Lower lobe of right lung (tissue), 2 donors: ENCODE measurements at places on chromosomes 5 and 9. TPM values are rescaled to one million over a fixed set of nuclear protein-coding genes. Genes with fewer than 3 reads are reported as not detected.
A peak's percentile ranks its signal among the peaks of the same experiment; 100 is the strongest.

The GKAP1 gene
- total RNA-seq, result 5.8 TPM

The KLF4 gene
- total RNA-seq, result 107 TPM

The LHX2 gene
- not detected for total RNA-seq

The MYOZ3 gene
- 0.92 TPM for total RNA-seq

The SGCD gene
- total RNA-seq, result 6.0 TPM

The C5orf22 gene
- total RNA-seq, result 20.8 TPM

The OBP2B gene
- not detected for total RNA-seq

DNA sequence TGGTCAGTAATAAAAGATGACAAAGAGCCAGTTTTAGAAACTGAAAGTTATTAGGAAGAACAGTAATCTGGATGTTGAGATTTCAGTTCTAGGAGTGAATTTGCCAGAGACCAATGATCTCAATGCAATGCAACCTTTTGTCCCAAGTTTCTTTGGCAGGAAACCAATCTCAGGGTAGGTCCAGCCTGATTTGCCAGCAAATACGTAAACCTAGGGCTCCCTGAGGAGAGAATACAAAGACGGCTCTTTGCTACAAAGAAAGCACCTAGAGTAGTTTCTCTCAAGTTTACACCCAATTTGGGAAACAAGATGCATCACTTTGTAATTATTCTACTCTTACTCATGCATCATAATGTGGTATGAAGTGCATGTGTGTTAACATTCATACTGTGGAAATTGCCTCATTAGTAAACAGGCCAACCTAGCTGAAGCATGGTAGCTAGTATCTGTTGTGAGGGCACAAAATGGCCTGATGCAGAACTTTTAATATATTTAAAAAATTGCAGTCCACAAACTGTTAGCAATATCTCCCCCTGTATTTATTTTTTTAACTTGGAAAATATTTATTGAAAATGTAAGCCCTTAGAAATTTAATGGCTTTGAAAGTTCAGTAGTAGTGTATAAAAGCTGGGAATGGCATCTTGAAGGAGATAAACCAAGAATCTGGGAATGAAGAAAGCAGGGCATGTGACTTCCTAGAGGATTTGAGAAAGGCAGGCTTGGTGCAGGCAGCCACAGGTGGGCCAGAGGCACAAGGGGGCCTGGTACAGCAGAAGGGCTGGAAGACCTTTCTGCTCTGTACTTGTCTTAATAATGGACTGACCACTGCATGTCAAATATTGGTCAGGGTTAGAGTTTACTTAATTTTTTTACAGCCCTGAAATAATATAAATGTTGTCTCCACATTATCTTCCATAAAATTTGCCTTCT is 59.5 kb downstream of the MAST4 start:
- no peak overlapping the region for H3K27ac ChIP-seq
- no peaks in the 10 kb centered on the region for H3K27me3 ChIP-seq
- no peak for DNase-seq
- H3K36me3 ChIP-seq, result no peaks in the 10 kb centered on the region
- H3K4me3 ChIP-seq, result no peak overlapping the region

DNA sequence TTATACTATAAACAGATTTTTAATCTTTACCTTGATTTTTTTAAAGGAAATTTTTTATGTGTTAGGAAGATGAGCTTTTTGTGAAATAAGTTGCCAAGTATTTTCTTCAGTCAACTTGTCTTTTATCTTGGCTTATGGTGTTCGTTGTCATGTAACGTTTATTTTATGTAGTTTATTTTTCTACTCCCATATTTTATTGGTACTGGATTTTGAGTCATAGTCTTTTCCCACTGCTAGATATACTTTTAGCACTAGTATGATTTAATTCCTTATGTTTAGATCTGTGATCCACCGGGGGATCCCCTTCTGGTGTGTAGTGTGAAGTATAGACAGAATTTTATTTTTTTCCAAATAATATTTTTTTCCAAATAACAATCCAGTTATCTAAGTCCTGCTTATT is 54.2 kb downstream of the DENND4C start:
- H3K36me3 ChIP-seq, result peaks cover 8% of the 10 kb centered on the region
- no peak for DNase-seq
- H3K27me3 ChIP-seq, result no peaks in the 10 kb centered on the region
- no peak overlapping the region for H3K4me3 ChIP-seq

DNA sequence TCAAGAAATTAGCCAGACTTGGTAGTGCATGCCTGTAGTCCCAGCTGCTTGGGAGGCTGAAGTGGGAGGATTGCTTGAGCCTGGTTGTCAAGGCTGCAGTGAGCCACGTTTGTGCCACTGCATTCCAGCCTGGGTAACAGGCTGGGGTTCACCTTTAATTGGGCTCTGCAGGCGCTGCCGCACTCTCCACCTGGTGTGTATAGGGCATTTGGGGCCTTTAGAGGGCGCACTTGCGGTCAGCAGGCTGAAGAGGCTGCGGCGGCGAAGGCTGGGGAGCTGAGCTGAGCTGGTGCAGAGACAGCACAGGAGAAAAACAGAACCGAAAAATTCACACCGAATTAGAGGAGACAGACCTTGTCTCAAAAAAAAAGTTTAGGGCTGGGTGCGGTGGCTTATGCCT is 31.2 kb downstream of the CDK7 start:
- peak; percentile 48 for DNase-seq
- no peak overlapping the region for H3K27ac ChIP-seq
- peaks cover 79% of the 10 kb centered on the region for H3K36me3 ChIP-seq
- H3K4me3 ChIP-seq, result no peak overlapping the region
- H3K27me3 ChIP-seq, result no peaks in the 10 kb centered on the region
- no peaks in the 10 kb centered on the region for H3K4me1 ChIP-seq

GRCh38 chr5:157020002-157020401 is 38.9 kb downstream of the HAVCR1 start:
- H3K36me3 ChIP-seq, result no peaks in the 10 kb centered on the region
- H3K27me3 ChIP-seq, result no peaks in the 10 kb centered on the region
- no peak for DNase-seq
- H3K4me3 ChIP-seq, result no peak overlapping the region
- no peak overlapping the region for H3K27ac ChIP-seq

DNA sequence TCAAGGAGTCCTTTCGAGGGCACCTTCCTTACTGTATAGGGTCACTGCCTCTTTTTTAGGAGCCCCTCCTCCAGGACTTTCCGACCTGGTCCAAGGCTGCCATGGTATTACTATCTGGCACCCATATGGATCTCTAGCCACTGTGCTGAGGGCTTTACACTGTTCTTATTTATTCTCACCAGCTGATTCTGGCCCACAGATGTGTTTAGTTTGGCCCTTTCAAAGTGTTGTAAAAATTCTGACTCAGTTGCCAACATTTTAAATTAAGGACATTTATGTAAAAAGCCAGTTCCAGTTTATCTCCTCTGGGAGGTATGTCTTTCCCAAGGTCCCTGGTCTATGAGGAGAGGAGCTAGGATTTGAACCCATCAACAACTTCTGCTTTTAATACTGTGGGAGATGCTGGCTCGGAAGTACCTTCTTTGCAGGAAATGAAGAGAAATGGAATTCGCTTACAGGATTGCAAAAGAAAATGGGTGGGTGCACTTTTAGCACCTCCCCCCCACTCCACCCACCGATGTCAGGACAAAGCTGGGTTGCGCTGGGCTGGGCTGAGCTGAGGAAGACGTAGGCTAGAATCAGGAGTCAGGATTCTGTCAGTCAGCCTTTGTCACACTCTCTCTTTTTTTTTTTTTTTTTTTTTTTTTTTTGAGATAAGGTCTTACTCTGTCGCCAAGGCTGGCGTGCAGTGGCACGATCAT is 7.8 kb downstream of the JADE2 start:
- peaks cover 27% of the 10 kb centered on the region for H3K36me3 ChIP-seq
- peak overlapping the region; percentile 31 for H3K27ac ChIP-seq
- H3K4me3 ChIP-seq, result no peak overlapping the region
- H3K4me1 ChIP-seq, result peaks cover 60% of the 10 kb centered on the region
- DNase-seq, result peak; percentile 74

GRCh38 chr9:16236882-16237281 is 633.6 kb downstream of the BNC2 start:
- DNase-seq, result no peak
- H3K4me3 ChIP-seq, result no peak overlapping the region
- H3K36me3 ChIP-seq, result no peaks in the 10 kb centered on the region

GRCh38 chr5:21723500-21723899 is 1129.6 kb downstream of the CDH12 start:
- DNase-seq, result no peak
- no peaks in the 10 kb centered on the region for H3K36me3 ChIP-seq
- no peak overlapping the region for H3K27ac ChIP-seq
- H3K4me3 ChIP-seq, result no peak overlapping the region
- no peaks in the 10 kb centered on the region for H3K4me1 ChIP-seq

- no peak overlapping the region for H3K27ac ChIP-seq
- no peaks in the 10 kb centered on the region for H3K36me3 ChIP-seq
- peaks cover 22% of the 10 kb centered on the region for H3K4me1 ChIP-seq
- no peak overlapping the region for H3K4me3 ChIP-seq
These were observed 44.7 kb downstream of the ARHGEF28 start for GRCh38 chr5:73670731-73671130.

DNA sequence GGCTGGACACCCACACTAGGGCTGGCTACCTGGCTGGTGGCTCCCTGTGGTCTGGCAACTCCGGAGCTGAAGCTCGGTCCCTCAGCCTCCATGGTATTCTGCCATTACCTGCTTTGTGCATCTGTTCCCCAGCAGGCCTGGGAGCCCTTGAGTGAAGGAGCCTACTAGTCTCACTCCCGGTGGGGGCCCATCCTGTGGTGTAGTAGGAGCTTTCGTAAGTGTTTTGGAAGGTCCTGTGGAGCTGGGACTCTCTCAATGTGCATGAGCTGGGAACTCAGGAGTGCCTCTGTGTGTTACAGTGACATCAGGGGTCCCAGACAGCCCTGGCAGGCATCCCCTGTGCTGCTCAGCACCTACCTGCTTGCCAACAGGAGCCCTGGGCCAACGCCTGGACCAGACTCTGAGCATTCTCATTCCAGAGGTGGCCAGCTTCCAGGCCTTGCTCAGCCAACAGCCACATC is 267.1 kb downstream of the GADD45G start:
- H3K27me3 ChIP-seq, result no peaks in the 10 kb centered on the region
- no peaks in the 10 kb centered on the region for H3K36me3 ChIP-seq
- H3K27ac ChIP-seq, result no peak overlapping the region

GRCh38 chr5:14492331-14492964 is 89.1 kb upstream of the OTULINL start:
- H3K36me3 ChIP-seq, result peaks cover 93% of the 10 kb centered on the region
- peak overlapping the region; percentile 46 for H3K27ac ChIP-seq
- peaks cover 13% of the 10 kb centered on the region for H3K4me1 ChIP-seq
- H3K4me3 ChIP-seq, result peak overlapping the region; percentile 34
- DNase-seq, result no peak

DNA sequence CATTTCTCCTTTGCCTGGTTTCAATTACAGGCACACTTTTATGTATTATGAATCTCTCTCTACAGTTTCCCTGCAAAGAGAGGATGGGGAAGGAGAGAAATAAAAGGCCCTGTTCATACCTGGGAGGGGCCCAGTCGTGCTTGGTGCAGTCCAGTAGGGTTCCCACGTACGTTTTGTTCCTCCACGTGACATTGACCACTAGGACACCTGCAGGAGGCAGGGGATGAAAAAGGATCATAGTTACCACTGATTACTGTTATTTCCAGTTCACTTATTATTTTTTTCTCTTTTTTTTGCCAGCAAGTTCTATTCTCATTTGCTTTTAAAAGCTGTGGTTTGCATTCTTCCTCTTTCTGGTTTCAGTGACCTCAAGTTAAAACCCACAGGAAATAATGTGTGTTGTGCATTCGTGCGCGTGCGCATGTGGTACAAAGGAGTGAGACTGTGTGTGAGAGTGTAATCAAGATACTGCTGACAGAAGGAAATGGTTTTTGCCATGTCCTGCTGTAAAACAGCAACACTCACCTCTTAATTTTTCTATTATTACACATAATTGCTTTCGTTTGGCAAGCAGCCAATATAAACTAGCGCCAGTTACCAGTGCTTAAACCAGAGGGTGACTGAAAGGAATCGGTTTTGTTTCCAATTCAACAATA is 96.8 kb downstream of the ZNF608 start:
- peaks cover 21% of the 10 kb centered on the region for H3K36me3 ChIP-seq
- peak; percentile 90 for DNase-seq
- H3K27ac ChIP-seq, result peak overlapping the region; percentile 74

- H3K27me3 ChIP-seq, result no peaks in the 10 kb centered on the region
- H3K36me3 ChIP-seq, result no peaks in the 10 kb centered on the region
- no peak overlapping the region for H3K4me3 ChIP-seq
These were observed 84.7 kb upstream of the SLCO6A1 start for GRCh38 chr5:102583276-102584124.

- peaks cover 36% of the 10 kb centered on the region for H3K4me1 ChIP-seq
- peaks cover 29% of the 10 kb centered on the region for H3K27me3 ChIP-seq
- no peak for DNase-seq
- H3K36me3 ChIP-seq, result no peaks in the 10 kb centered on the region
- no peak overlapping the region for H3K4me3 ChIP-seq
These were observed 32.2 kb downstream of the HRH2 start for GRCh38 chr5:175690025-175690424.

GRCh38 chr9:69468380-69468779 is 143.4 kb downstream of the ENTREP1 start:
- H3K4me3 ChIP-seq, result no peak overlapping the region
- H3K4me1 ChIP-seq, result no peaks in the 10 kb centered on the region
- no peaks in the 10 kb centered on the region for H3K27me3 ChIP-seq
- H3K36me3 ChIP-seq, result no peaks in the 10 kb centered on the region
- DNase-seq, result no peak
- no peak overlapping the region for H3K27ac ChIP-seq

GRCh38 chr5:109455598-109456096 is 45.9 kb upstream of the PJA2 start:
- H3K4me3 ChIP-seq, result no peak overlapping the region
- peaks cover 11% of the 10 kb centered on the region for H3K4me1 ChIP-seq
- peak overlapping the region; percentile 9 for H3K27ac ChIP-seq
- no peak for DNase-seq
- H3K27me3 ChIP-seq, result no peaks in the 10 kb centered on the region

DNA sequence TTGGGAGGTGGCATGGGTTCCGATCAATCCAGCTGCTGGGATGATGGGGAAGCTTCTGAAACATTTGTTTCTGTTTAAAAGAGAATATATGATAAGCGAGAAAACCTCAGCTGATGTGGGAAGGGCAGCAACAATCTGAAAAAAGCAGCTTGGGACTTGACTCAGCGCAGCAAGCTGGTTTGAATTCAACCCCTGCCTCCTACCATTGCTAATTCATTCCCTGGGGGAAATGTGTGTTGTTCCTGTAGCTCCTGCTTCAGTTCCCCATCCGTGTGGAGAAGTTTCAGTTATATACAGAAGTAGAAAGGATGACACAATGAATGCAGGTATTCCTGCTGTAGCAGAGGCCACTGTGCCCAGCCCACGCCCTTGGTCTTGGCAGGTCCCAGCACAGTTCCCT is 145.1 kb downstream of the NXNL2 start:
- no peak for DNase-seq
- H3K4me1 ChIP-seq, result no peaks in the 10 kb centered on the region
- no peaks in the 10 kb centered on the region for H3K27me3 ChIP-seq

GRCh38 chr5:90223756-90224155 is 185.8 kb downstream of the CETN3 start:
- no peak for DNase-seq
- no peaks in the 10 kb centered on the region for H3K4me1 ChIP-seq
- H3K4me3 ChIP-seq, result no peak overlapping the region
- H3K27ac ChIP-seq, result no peak overlapping the region

GRCh38 chr9:109272045-109272444 is 48.8 kb downstream of the EPB41L4B start:
- H3K4me3 ChIP-seq, result no peak overlapping the region
- no peak for DNase-seq
- H3K36me3 ChIP-seq, result no peaks in the 10 kb centered on the region
- no peaks in the 10 kb centered on the region for H3K4me1 ChIP-seq
